Panc1 (cell line): ENCODE measurements at places on chromosomes 1 and 21. TPM values are rescaled to one million over a fixed set of nuclear protein-coding genes. Genes with fewer than 3 reads are reported as not detected.

TBX15 gene
- total RNA-seq = 1.9 TPM

GPR37L1 gene
- 0.44 TPM for total RNA-seq

HPDL gene
- total RNA-seq = 1.9 TPM

DNA sequence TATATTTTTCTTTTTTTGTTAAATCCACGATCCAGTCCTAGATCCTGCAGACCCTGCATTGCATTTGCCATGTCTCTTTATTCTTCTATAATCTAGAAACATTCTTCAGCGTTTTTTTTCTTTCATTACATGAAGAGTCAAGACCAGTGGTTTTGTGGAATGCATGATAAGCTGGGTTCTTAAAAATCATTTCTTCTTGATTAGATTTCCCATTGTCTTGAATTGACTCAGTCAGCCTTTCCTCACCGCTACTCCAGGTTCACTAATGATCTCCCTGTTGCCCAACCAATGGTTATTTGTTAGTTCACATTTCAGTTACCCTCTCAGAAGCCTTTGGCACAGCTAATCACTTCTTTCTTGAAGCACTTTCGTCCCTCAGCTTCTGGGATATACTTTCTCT, 25.2 kb downstream of the CHD1L start:
- no peaks in the 10 kb centered on the region for H3K4me1 ChIP-seq
- H3K4me3 ChIP-seq = no peak overlapping the region
- H3K27me3 ChIP-seq = no peaks in the 10 kb centered on the region
- no peak for DNase-seq
- peaks cover 17% of the 10 kb centered on the region for H3K36me3 ChIP-seq

DNA sequence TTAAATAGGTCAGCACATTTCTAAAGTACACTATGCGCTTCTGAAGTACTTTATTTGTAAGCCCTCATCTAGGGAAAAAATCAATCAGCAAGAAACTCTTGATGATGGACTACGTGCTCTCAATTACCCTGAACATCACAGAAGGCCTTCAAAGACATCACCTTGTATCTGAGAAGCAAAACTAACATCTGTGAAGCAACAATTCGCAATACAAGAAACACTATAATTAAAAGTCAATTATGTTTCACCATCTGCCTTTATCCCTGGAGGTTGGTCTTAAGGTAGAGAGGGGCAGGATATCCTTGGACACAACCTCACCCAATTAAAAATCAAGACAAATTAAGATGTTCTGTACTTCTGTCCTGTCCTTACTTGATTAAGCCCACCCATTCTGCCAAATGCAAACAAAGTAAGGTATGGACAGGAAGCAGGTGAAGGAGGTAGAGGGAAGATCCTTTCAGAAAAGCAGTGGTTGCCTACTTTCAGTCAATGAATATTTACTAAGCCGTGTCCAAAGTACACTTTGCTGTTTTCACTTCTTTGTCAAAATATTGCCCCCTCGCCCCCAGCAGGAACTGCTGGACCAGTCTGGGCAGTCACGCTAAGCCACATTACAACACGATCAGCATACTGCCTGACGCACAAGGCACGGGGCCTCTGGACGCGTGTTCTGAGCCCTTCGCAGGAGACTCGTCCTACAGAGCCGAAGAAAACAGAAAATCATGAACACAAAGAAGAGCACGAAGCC, 887 bp downstream of the SLC19A2 start:
- H3K36me3 ChIP-seq = no peaks in the 10 kb centered on the region
- no peaks in the 10 kb centered on the region for H3K27me3 ChIP-seq
- peaks cover 27% of the 10 kb centered on the region for H3K4me1 ChIP-seq
- peak overlapping the region; percentile 84 for H3K4me3 ChIP-seq
- no peak for DNase-seq

GRCh38 chr1:230300322-230301301, 125.5 kb downstream of the PGBD5 start:
- no peak overlapping the region for H3K27ac ChIP-seq
- H3K4me1 ChIP-seq = no peaks in the 10 kb centered on the region
- no peaks in the 10 kb centered on the region for H3K27me3 ChIP-seq
- DNase-seq = no peak
- H3K4me3 ChIP-seq = no peak overlapping the region

DNA sequence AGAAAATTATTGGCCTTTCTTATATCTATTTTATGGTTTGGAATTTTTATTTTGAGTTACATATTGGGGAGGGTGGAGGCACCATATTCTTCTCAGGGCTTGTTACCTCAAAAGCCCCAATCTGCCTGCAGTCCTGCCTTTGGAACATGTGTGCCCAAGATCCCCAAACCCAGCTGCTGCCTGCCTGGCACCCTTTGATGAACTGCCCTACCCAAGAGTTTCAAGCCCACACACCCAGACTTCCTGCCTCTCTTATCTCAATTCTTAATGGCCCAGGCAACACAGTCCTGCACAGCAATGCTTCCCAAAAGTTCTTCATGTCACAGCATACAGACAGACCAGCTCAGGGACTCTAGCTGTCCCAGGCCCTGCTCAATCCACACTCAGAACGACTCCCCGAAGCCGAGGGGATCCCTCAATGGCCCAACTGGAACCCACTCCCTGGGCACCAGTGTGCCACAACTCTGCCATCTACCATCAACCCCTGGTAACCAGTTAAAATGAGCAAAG, 19.2 kb downstream of the OLFML2B start:
- peaks cover 7% of the 10 kb centered on the region; the same call in 1 of the 2 replicates for H3K4me1 ChIP-seq
- H3K36me3 ChIP-seq = no peaks in the 10 kb centered on the region
- H3K4me3 ChIP-seq = no peak overlapping the region
- no peak for DNase-seq
- no peak overlapping the region for H3K27ac ChIP-seq

DNA sequence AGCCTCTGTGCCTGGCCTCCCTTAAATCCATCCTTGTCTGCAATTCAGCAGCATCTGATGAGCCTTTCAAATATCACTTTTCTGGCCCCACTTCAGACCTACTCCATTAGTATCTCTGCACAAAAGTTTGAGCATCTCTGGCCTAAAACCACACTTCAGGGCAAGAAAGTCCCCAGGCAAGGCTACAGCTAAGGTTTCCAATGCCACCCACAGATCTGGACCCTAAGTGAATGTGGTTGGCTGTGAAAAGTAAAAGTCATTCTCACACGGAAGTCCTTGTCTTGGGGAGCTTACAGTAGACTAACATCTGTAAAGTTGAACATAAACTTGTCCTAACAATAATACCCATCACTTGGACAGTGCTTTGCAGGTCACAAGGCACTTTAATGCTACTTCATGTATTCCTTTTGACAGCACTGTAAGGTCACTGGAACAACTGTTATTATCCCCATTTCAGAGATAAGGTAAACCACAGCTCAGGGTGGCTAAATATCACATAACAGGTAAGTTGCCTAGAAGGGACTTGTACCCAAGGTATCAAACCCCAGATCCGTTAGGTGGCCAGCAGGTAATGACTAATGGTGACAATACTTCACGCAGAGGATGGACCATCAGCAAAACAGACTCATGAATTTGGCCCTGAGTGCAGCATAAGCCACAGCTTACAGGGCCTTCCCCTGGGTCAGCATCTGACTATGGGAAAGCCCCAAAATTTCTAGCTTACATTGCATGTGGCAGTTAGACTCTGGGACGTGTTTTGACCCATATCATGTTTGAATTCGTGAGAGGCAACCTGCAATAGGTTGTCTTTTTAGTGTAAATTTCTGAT, 356.0 kb downstream of the HHAT start:
- H3K27me3 ChIP-seq = no peaks in the 10 kb centered on the region
- no peak overlapping the region for H3K27ac ChIP-seq
- no peak overlapping the region for H3K4me3 ChIP-seq
- no peaks in the 10 kb centered on the region for H3K36me3 ChIP-seq
- H3K4me1 ChIP-seq = no peaks in the 10 kb centered on the region

DNA sequence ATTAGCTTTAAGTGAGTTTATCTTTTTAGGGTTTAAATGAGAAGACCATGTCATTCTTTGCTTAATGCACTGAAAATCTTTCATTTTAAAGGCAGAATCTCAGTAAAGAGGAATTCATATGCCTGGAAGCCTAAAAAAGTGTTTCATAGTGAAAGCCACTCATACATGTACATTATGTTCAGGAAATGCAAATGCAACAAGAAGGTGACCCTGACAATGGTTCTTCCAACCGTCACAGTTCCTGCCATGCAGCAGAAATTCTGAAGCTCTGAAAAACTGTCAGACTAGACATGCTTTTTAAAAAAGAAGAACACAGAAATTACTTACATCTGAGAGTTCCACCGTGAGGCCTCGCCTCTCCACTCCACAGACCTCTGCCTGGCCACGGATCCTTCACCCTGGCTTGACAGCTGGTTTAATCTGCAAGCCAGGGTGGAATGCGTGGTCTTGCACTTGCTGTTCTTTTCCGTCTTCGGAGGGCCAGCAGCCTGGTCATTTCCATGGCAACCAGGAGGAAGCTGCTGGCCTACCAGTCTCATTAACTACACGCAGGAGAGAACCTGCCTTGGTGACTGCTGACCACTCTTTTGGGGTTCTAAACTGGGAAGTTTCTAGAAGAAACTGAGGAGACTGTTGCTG, 41.8 kb upstream of the PAXBP1 start:
- H3K4me1 ChIP-seq = no peaks in the 10 kb centered on the region
- no peaks in the 10 kb centered on the region for H3K27me3 ChIP-seq
- H3K4me3 ChIP-seq = no peak overlapping the region
- H3K36me3 ChIP-seq = no peaks in the 10 kb centered on the region
- no peak overlapping the region for H3K27ac ChIP-seq
- no peak for DNase-seq

GRCh38 chr1:23809751-23810171, 9.2 kb upstream of the GALE start:
- H3K4me3 ChIP-seq = no peak overlapping the region
- H3K36me3 ChIP-seq = no peaks in the 10 kb centered on the region
- H3K27ac ChIP-seq = no peak overlapping the region
- no peak for DNase-seq
- no peaks in the 10 kb centered on the region for H3K4me1 ChIP-seq

DNA sequence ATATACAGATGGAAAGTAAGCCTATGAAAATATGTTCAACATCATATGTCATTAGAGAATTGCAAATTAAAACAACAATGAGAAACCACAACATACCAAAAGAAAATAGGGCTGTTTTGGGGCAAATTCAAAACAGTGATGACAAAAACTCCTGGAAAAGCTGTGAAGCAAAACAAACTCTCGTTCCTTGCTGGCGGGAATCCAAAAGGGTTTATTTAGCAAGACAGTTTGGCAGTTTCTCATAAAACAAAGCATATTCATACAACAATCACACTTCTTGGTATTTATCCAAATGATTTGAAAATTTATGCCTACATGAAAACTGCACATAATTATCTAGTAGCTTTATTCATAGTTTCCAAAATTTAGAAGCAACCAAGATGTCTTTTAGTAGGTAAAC, 44.4 kb downstream of the COL11A1 start:
- no peaks in the 10 kb centered on the region; the same call in 1 of the 2 replicates for H3K4me1 ChIP-seq
- no peaks in the 10 kb centered on the region for H3K27me3 ChIP-seq
- peaks cover 3% of the 10 kb centered on the region; the same call in 1 of the 2 replicates for H3K36me3 ChIP-seq
- no peak overlapping the region for H3K27ac ChIP-seq
- no peak for DNase-seq
